ENCODE measurements at places on chromosomes 4 and X. TPM values are rescaled to one million over a fixed set of nuclear protein-coding genes. Genes with fewer than 3 reads are reported as not detected.

GRCh38 chr4:78787392-78788006 is 11.3 kb downstream of the BMP2K start:
- no peak overlapping the region for H3K4me3 ChIP-seq
- no peak for DNase-seq
- H3K27ac ChIP-seq: no peak overlapping the region
- no peaks in the 10 kb centered on the region for H3K36me3 ChIP-seq

DNA sequence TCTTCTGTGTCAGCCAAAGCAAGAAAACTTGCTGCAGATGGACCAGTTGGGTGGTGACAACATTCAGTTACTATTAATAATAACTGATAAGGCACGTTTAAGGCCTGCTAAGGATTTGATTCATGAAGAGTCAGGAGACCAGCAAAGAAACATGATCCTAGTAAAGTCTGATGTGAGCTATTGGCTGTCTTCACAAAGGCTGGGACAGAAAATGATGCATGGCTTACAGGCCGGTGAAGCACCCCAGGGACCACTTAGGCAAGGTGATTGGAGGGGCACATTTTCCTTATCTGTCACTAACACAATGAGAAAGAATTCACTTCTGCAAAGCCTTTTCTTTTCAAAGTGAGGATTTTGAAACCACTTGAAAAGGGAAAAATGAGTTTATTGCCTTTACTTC is 65.4 kb upstream of the TRPC3 start:
- no peaks in the 10 kb centered on the region for H3K27me3 ChIP-seq
- no peaks in the 10 kb centered on the region for H3K4me1 ChIP-seq
- H3K27ac ChIP-seq: no peak overlapping the region

Gene KLHL34
- not detected for total RNA-seq

Gene SPIN4
- total RNA-seq: 4.8 TPM

Gene TMSB15A
- total RNA-seq: not detected

GRCh38 chrX:112818114-112819007 is 22.3 kb downstream of the AMOT start:
- H3K27me3 ChIP-seq: no peaks in the 10 kb centered on the region
- DNase-seq: no peak
- no peaks in the 10 kb centered on the region for H3K36me3 ChIP-seq
- peaks cover 10% of the 10 kb centered on the region for H3K4me1 ChIP-seq

Gene AKAP4
- total RNA-seq: not detected

DNA sequence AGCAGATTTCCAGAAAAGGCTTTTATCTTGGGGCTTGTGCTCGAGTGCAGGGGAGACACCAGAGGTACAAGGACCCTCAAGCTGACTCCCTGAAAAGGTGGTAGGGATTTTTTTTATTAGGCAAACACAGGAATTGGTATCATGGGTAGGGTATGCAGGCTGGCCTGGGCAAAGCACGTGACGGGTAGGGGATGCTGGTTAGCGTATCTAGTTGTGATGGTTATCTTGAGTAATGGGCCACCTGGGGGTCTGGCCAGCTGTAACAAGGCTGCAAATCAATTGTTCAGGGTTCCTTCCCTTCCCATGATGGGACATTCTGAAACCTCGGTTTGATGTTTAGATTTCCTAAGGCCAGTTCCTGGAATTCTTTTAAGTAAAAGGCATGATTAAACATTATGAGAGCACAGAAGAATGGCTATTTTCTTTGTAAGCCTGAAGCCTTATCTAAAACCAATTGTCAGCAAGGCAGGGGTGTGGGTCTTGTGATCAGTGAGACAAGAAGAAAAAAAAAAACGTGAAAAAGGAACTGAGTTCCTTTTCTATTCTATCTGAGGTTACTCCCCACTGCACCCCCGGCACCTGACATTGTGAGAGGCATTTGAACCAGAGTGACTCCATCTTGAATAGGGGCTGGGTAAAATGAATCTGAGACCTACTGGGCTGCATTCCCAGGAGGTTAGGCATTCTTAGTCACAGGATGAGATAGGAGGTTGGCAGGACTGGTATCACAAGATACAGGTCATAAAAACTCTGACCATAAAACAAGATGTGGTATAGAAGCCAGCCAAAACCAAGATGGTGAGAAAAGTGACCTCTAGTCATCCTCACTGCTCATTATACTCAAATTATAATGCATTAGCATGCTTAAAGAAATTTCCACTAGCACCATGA is 64.2 kb upstream of the S100G start:
- no peaks in the 10 kb centered on the region for H3K27me3 ChIP-seq
- H3K4me3 ChIP-seq: no peak overlapping the region
- H3K4me1 ChIP-seq: no peaks in the 10 kb centered on the region
- no peaks in the 10 kb centered on the region for H3K36me3 ChIP-seq

Data from sigmoid colon (tissue), 7 donors.